ENCODE measurements at places on chromosomes 16 and 17. TPM values are rescaled to one million over a fixed set of nuclear protein-coding genes. Genes with fewer than 3 reads are reported as not detected.

TMEM235 gene
- not detected for total RNA-seq

MAZ gene
- total RNA-seq, result 170 TPM

PLXDC1 gene
- total RNA-seq, result not detected

AGRP gene
- total RNA-seq, result not detected

NEK8 gene
- 3.0 TPM for total RNA-seq

OTOP3 gene
- not detected for total RNA-seq

GALK1 gene
- total RNA-seq, result 41.5 TPM

CDH5 gene
- 0.50 TPM for total RNA-seq

NGFR gene
- total RNA-seq, result 0.12 TPM

TBC1D3G gene
- total RNA-seq, result not detected

ELMO3 gene
- total RNA-seq, result 0.62 TPM

LITAFD gene
- total RNA-seq, result not detected

PARD6A gene
- total RNA-seq, result 4.0 TPM

LRRC46 gene
- total RNA-seq, result 0.11 TPM

SLC16A13 gene
- 1.00 TPM for total RNA-seq

RAB26 gene
- total RNA-seq, result 1.1 TPM

DRG2 gene
- total RNA-seq, result 39.7 TPM

VKORC1 gene
- total RNA-seq, result 142 TPM

CD300LG gene
- not detected for total RNA-seq

ZSCAN10 gene
- total RNA-seq, result not detected

KRTAP9-8 gene
- not detected for total RNA-seq

CCDC43 gene
- 53.2 TPM for total RNA-seq

MLLT6 gene
- total RNA-seq, result 20.7 TPM

NPIPA2 gene
- 1.00 TPM for total RNA-seq

KCNH6 gene
- total RNA-seq, result not detected

SYCE1L gene
- not detected for total RNA-seq

KRT28 gene
- not detected for total RNA-seq

KRT17 gene
- total RNA-seq, result 1.00 TPM
